Immature natural killer cell (primary cell): ENCODE measurements at places on chromosomes 7 and 10.

- no peaks in the 10 kb centered on the region for H3K4me1 ChIP-seq
- H3K27me3 ChIP-seq = no peaks in the 10 kb centered on the region
- no peaks in the 10 kb centered on the region for H3K36me3 ChIP-seq
- no peak overlapping the region for H3K27ac ChIP-seq
- no peak for DNase-seq
Observed at GRCh38 chr10:52741851-52742250, 30.7 kb downstream of the MBL2 start.

DNA sequence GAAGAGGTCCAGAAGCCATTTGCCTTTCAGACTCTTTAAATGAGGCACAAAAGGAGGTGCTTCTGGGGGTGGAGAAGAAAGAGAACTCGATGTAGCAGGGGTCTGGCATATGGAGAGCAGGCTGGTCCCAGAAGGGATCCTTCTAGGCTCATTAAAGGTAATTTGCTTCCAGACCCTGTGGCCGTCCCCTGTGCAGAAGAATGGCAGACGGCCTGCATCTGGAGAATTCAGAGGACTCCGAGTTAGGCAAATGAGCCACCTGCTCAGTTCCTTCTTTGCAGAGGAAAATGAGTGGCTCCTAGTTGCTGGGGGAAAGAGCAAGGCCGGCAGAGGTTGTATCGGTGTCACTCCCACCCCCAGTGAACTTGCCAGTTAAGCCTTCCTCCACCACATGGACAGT is 73.8 kb upstream of the FAM180A start:
- no peaks in the 10 kb centered on the region for H3K36me3 ChIP-seq
- DNase-seq = no peak
- peaks cover 2% of the 10 kb centered on the region for H3K27me3 ChIP-seq
- no peak overlapping the region for H3K4me3 ChIP-seq
- H3K4me1 ChIP-seq = no peaks in the 10 kb centered on the region

- peaks cover 75% of the 10 kb centered on the region for H3K27me3 ChIP-seq
- H3K36me3 ChIP-seq = no peaks in the 10 kb centered on the region
- H3K4me3 ChIP-seq = no peak overlapping the region
- H3K4me1 ChIP-seq = peaks cover 53% of the 10 kb centered on the region
- H3K27ac ChIP-seq = no peak overlapping the region
Observed at GRCh38 chr10:8047452-8048280, 6.8 kb upstream of the GATA3 start.

GRCh38 chr7:130385600-130386066 is 5.3 kb downstream of the CPA1 start:
- no peak overlapping the region for H3K27ac ChIP-seq
- DNase-seq = no peak
- no peaks in the 10 kb centered on the region for H3K36me3 ChIP-seq
- no peaks in the 10 kb centered on the region for H3K27me3 ChIP-seq
- no peak overlapping the region for H3K4me3 ChIP-seq

DNA sequence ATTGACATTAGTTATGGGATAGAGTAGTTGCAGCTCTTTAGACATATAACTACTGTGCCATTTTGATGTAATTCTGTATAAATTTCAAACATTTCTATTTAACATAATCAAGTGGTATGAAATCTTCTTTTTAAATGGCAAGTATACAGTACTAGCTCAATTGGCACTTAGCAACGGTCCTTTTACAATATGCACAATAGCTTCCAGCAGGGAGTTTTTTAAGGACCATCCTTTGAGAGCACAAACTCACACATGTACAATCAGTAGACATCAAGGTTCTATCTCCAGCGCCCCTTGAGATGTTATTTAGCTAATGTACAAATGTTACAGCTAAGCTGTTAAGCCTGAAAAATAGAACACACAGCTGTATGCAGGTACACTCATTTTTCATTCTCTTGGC is 480.7 kb downstream of the TFEC start:
- H3K36me3 ChIP-seq = no peaks in the 10 kb centered on the region
- H3K27ac ChIP-seq = no peak overlapping the region
- no peak for DNase-seq
- no peak overlapping the region for H3K4me3 ChIP-seq
- H3K4me1 ChIP-seq = no peaks in the 10 kb centered on the region
- H3K27me3 ChIP-seq = no peaks in the 10 kb centered on the region

- H3K27me3 ChIP-seq = peaks cover 2% of the 10 kb centered on the region
- H3K4me3 ChIP-seq = no peak overlapping the region
- no peak overlapping the region for H3K27ac ChIP-seq
- H3K36me3 ChIP-seq = peaks cover 19% of the 10 kb centered on the region
- H3K4me1 ChIP-seq = peaks cover 21% of the 10 kb centered on the region
Observed at GRCh38 chr7:139942636-139943035, 113.6 kb downstream of the TBXAS1 start.

DNA sequence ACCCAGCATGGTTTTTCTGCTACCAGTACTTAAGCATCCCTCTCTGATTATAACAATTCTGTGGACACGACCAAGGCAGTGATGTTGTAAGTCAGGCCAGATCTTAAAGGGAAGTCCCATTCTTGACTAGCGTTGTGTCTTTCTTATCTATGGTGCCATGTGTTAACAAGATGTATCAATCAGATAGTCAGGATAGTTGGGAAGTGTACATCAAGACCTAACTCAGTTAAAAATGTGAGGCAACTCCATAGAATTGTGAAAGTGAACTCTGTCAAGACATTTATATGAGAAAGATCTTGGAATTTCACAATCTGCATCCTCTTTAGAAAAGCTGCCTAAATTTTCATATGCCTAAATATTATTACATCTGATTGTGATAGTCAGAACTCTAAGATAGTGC is 341.7 kb upstream of the SEMA3D start:
- no peaks in the 10 kb centered on the region for H3K4me1 ChIP-seq
- no peak overlapping the region for H3K4me3 ChIP-seq
- DNase-seq = no peak

GRCh38 chr10:89165923-89166322 is 41.2 kb downstream of the CH25H start:
- H3K27ac ChIP-seq = no peak overlapping the region
- H3K36me3 ChIP-seq = no peaks in the 10 kb centered on the region
- peaks cover 14% of the 10 kb centered on the region for H3K4me1 ChIP-seq
- peaks cover 6% of the 10 kb centered on the region for H3K27me3 ChIP-seq
- H3K4me3 ChIP-seq = no peak overlapping the region
- DNase-seq = no peak

DNA sequence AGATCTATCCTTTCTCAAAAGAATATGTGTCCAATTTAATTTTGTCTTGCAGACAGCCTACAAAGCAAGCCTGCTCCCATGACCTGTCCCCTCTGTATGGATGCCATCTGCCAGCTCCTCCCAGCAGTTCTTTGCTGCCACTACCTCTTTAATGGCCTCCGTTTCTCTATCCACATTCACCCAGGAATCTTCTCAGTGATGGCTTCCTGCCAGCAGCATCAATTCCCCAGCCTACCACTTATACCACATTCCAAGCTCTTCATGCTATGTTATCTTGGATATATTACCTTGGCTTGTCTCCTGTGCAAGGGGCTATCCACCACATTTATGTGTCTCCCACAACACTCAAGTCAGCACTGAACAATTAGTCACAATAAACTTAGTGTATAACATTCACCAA is 133.2 kb downstream of the VPS50 start:
- no peaks in the 10 kb centered on the region for H3K4me1 ChIP-seq
- H3K27ac ChIP-seq = no peak overlapping the region
- DNase-seq = no peak
- no peak overlapping the region for H3K4me3 ChIP-seq

DNA sequence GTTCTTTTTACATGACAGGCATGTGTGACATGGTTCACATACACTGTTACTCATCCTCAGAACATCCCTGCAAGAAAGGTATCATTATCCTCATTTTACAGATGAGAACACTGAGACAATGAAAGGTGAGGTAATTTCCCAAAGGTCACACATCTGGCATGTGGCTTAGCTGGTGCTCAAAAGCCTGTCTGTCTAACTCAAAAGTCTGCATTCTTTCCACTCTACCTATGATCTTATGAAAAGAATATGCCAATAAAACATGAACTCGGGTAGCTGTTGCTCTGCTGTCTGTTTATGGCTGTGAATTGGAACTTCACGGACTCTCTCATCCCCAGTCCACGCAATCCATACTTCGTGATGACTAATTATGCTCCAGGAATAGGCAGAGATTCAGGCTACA is 79.0 kb upstream of the ODAD2 start:
- no peak overlapping the region for H3K4me3 ChIP-seq
- H3K36me3 ChIP-seq = no peaks in the 10 kb centered on the region
- H3K4me1 ChIP-seq = no peaks in the 10 kb centered on the region
- no peaks in the 10 kb centered on the region for H3K27me3 ChIP-seq
